Osteoblast (primary cell): ENCODE measurements at places on chromosomes 6 and 20. TPM values are rescaled to one million over a fixed set of nuclear protein-coding genes. Genes with fewer than 3 reads are reported as not detected.

BEND6 gene
- 22.4 and 23.6 TPM in 2 replicates for total RNA-seq

CYP21A2 gene
- under 0.01 and 0.72 TPM in 2 replicates for total RNA-seq

HLA-G gene
- not detected in 2 replicates for total RNA-seq

JAG1 gene
- 49.2 and 60.1 TPM in 2 replicates for total RNA-seq

ARFGEF3 gene
- under 0.01 TPM in 2 replicates for total RNA-seq

GPLD1 gene
- total RNA-seq = 0.72 and 0.88 TPM in 2 replicates
